ENCODE measurements at places on chromosomes 2 and 18.

DNA sequence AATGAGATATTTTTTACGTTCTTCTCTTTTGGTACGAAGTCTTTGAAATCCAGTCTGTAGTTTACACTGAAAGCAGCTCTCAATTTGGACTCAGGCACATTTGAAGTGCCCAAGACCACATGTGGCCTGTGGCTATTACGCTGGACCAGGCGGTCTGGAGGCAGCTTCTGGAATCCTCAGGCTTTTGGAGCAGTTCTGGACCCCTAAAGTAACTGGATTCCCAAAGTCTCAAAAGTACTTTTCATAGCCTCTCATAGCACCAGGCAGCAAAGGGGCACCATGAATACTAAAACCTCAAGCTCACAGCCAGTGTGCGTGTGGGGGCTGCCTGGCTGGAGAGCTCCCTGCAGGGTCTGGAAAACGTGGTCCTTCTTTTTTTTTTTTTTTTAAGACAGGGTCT lies 119.0 kb downstream of the SMAD7 start:
- DNase-seq = no peak

- DNase-seq = no peak
Measured at GRCh38 chr2:70005752-70006446, 44.5 kb upstream of the ASPRV1 start.

DNA sequence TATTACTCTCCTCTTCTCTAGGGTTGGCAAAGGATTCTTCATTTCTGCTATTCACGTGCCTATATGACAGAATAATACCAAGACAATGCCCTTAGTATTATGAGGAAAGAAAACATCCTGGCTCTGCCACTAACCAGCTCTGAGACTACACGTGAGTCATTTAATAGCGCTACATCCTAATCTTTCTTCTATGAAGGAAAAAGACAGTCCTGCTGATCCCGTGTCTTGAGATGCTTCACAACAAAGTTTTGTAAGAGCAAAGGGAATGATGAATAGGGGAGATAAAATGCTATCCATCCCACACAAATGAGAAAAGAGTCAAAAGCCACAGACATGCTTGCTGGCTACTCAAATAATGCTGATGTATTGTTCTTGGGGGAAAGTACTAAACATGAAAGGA lies 152.8 kb downstream of the PID1 start:
- DNase-seq = no peak

DNA sequence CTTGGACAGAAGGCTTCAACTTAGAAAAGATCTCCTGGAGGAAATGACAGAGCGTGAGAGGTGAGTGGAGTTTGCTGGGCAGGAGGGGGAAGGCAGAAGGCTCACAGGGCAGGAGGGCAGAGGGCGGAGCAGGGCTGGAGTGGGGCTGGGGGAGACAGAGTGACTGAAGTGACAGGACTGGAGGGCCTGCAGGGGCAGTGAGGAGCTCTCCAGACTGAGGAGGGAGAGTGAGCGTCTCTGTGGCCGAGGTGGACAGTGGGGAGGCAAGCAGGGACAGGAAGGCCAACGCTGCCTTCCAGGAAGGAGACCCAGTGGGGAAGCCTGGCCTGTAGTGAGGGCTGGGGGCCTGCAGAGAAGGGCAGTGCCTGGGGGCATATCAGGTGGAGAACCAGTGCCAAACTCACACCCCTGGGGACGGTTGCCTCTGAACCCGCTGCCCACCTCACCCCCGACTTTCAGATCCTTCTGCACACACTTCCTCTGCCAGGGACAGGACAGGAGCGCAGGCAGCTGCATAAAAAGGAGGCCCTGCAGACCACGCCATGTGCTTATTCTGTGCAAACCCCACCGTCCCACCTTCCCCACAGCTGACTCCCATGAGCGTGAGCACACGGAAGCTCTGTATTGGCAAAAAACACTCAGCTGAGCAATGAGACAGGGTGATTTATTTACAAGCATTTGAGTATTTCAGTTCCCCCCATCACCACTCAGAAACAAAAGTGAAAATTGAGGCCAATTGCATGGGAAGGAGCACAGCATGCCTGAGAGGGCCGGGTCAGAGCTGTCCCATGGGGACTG lies 244.3 kb downstream of the FAM210A start:
- DNase-seq = no peak

DNA sequence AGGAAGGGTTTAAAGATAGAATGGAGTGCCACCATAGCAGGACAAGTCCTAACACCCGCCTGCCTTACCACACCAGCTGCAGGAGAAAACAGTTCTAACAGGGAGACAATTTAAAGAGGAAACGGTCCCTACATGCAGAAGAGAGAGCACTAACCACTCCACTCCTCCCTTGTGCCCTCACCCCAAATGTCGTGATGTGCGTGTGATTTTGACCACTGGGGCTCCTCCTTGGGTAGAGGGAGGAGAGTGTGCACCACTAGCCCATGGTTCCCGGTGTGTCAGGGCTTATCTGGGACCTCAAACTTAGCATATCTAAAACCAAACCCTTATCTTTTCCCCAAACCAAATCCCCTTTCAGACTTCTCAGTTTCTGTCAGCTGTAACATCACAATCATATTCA lies 105.5 kb upstream of the CCDC68 start:
- no peak for DNase-seq

GRCh38 chr2:224982910-224983711 lies 59.2 kb downstream of the DOCK10 start:
- peak; percentile 51 for DNase-seq

DNA sequence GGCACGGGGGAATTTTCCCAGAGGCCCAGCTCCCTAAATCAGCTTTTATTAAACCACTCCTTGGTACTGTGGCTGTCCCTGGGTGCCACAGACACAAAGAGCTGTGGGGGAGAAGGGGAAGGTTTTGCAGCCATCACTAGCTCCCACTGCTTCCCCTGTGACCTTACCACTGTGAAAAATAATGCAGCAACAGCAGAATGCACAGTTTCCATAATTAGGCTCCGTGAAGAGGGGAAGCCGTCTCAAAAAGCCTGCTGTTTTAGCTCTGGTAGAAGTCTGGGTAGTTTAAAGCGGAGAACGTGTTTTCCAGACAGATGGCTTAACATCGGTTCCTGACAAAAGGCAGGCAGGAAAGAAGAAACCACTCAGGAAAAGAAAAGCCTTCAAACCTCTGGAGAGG lies 27.5 kb upstream of the CAB39 start:
- no peak for DNase-seq

- DNase-seq = no peak
Measured at GRCh38 chr2:63364866-63365265, 223.4 kb downstream of the WDPCP start.

GRCh38 chr2:107645586-107645985 lies 181.1 kb upstream of the RGPD4 start:
- no peak for DNase-seq

DNA sequence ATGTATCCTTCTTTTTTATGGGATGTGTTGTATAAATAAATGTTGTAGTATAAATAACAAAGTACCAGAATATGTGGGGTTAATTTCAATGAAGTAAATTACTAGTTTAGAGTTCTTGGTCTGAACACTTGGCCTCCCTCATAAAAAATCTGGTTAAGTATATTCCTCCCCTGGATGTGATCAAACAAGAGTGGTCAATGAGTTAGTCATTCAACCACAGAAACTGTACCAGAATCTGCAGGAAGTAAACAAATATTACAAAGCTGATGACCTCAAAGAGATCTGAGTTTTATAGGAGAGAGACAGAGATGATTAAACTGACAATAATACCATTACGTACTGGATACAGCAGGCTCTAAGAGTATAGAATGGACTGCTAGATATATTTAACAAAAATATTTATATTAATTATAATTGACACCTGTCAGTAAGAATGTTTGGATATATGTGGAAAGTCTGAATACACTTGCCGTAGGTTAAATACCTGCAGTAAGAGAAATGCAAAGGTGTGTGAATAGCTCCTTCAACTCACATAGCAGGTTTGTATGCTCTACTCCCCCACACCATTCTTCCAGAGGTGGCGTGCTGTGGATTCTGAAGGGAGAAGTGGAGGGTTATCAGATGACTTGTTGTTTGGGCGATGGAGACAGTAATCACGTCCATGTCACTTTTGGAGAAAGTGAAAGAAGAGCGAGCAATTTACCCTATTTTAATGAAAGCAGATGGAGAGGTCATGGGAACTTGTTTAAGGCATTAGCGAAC lies 108.3 kb upstream of the LRATD1 start:
- no peak for DNase-seq

DNA sequence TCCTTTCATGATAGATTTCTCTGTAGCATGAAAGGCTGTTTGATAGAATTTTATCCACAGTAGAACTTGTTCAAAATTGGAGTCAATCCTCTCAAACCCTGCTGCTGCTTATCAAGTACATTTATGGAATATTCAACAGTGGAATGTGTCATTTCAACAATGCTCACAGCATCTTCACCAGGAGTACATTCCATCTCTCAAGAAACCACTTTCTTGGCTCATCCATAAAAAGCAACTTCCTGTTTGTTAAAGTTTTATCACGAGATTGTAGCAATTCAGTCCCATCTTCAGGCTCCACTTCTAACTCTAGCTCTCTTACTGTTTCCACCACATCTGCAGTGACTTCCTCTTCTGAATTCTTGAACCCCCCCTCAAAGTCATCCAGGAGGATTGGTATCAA lies 29.4 kb downstream of the PDCL3 start:
- DNase-seq = no peak

DNA sequence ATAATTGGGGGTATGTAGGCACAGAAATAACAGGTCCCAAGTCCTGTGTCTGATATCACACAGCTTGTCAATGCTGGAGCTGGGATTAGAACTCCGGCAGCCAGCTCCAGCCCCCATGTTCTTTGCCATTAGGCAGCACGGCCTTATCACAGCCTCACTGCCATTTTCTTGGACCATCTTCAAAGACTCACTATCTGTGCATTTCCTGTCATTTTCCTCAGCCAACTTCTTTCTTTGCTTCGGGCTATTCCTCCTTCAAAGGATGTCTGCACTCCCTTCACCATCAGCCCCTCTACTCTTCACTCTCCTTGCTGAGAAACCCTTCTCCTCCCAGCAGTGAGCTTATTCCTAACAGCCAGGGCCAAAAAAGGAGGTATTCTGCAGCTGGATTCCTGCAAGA lies 139.6 kb downstream of the GALNT14 start:
- DNase-seq = no peak

- DNase-seq = no peak
Measured at GRCh38 chr2:25230198-25230947, 62.0 kb upstream of the POMC start.

GRCh38 chr2:43937269-43937820 lies 58.4 kb downstream of the LRPPRC start:
- no peak for DNase-seq

DNA sequence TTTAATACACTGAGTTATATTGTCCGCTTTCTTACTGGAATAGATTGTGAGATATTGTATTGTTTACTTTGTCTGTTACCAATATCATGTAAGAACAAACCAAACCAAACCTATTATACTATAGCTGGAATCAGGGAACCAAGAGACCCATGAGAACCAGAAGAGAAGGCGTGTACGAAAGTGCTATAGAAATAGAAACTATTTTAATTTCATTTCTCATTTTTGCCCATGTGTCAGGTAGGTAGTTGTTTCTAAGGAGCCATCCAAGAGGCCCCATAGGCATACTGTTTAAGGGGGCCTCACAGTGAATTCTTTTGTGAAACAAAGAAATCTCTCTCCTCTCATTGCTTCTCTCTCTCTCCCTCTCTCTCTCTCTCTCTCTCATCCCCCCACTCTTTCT lies 363.6 kb downstream of the RNF144A start:
- no peak for DNase-seq

- no peak for DNase-seq
Measured at GRCh38 chr2:112686348-112687217, 34.2 kb upstream of the NT5DC4 start.

DNA sequence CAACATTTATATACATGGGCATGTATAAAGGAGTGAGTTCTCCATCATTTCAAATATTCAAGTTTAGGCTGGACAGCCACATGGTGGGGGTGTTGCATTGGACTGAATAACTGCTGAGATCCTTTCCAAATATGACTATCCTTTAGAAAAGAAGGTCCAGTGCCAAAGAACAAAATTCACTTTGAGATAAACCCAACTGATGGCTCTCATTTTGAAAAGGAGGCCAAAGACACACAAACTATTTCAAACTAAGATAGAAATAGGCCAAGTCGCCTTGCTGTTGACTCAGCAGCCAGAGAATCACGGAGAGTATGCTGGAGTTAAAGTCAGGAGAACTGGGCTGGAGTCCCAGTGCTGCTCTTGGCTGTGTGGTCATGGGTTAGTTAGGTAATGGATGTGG lies 204.5 kb upstream of the LRATD1 start:
- DNase-seq = no peak

GRCh38 chr18:9321017-9321452 lies 13.5 kb upstream of the TWSG1 start:
- DNase-seq = no peak

GRCh38 chr2:125526093-125526492 lies 1129.9 kb upstream of the GYPC start:
- DNase-seq = no peak

DNA sequence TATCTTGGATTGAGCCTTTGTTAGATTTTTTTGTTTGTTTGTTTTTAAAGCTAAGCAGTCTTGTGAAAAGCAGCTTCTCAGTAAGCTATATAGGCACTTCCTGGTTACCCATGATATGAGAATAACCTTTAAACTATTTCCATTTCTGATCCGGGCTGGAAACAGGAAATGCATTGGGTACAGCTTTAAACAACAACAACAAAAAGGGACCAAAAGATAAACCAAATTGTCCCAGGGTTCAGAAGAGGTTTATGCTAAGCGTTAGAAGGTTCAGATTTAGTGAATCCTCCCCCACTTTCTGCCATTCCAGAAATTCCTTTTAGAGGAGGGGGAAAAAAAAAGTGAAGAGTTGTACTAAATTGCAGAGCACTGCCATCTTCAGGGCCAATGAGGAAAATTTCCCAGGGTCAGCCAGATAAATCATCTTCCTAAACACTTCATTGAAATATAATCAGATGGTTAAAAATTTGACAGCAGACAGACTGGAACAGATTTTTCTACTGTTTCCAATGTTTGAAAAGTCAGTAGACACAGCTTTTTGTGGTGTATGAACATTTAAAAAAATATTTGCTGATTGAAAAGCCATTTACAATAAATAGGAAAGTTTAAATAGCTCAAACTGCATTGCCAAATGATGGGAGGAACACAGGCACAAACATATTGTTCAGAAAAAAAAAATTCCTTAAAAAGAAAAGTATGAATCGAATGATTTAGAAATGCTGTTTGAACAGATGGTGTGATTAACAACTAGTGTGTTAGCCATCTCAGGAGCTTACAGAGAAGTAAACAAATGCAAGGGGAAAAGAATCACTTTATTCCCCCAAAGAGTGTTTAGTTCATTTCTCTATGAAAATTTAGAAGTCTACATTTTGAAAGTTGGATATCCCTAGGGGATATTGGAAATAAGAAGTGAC lies 189.9 kb upstream of the TANK start:
- DNase-seq = peak; percentile 12

DNA sequence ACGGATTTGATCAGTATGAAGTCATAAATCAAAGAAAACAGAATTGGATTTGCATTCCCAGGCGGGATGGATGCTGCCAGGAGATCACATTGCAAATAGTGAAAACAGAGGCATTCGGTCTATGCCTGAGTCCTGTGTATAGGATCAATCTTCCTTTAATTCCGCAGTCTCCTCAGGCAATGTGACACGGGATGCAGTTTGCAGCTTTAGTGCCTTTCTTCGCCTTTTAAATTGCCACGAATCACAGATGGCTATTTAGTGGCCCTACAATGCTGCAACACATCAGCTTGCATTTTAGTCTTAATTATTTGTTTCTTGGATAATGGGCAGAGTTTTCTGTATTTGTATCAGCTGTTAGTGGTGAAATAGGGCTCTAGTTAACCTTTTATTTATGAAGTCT lies 6.8 kb downstream of the ADCYAP1 start:
- DNase-seq = no peak
